Fibroblast of lung (primary cell): ENCODE measurements at places on chromosomes 12 and 14. TPM values are rescaled to one million over a fixed set of nuclear protein-coding genes. Genes with fewer than 3 reads are reported as not detected.
A peak's percentile ranks its signal among the peaks of the same experiment; 100 is the strongest.

GRCh38 chr12:4353785-4354208 lies 25.7 kb downstream of the FGF23 start:
- no peak overlapping the region for H3K27ac ChIP-seq

GRCh38 chr14:20769421-20769820 lies 1.2 kb downstream of the EDDM3B start:
- H3K27ac ChIP-seq, result no peak overlapping the region
- H3K36me3 ChIP-seq, result no peaks in the 10 kb centered on the region
- no peaks in the 10 kb centered on the region for H3K4me1 ChIP-seq

GRCh38 chr14:62743560-62743959 lies 301.7 kb downstream of the KCNH5 start:
- H3K27ac ChIP-seq, result no peak overlapping the region
- DNase-seq, result no peak
- no peaks in the 10 kb centered on the region for H3K27me3 ChIP-seq
- H3K36me3 ChIP-seq, result no peaks in the 10 kb centered on the region
- no peaks in the 10 kb centered on the region for H3K4me1 ChIP-seq
- no peak overlapping the region for H3K4me3 ChIP-seq

DNA sequence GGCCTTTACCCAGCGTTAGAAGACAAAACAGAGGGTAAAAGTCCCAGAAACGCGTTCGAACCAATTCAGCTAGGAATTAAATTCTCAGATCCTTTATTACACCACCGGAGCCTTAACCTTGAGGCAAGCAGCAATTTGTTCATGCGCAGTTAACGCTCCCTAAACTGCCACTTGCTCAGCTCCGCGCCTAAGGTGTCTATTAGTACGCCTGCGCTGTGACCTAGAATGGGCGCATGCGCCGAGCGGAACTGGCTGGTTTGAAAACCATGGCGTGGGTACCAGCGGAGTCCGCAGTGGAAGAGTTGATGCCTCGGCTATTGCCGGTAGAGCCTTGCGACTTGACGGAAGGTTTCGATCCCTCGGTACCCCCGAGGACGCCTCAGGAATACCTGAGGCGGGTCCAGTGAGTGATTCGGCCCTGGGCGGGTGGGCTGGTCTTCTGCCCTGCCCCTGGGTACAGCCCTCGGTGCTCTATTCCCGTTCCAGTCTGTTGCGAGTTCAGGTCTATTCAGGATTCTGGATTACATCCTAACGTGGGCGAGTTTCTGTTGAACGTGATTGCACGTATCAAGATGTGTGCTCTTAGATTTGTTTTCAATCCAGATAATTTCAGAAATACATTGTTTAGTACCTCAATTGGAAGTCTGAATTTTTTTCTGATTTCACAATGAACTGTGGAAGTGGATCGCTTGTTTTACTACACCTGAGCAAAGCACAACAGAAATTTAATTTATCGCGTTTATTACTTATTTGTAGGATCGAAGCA lies at the start of gene GEMIN2:
Gene GEMIN2 (plus strand): TSS at position 251 of the 766 bp plus-strand sequence. CDS start 16 bp downstream, at position 267.
- H3K27ac ChIP-seq, result peak within 1 kb of the TSS; percentile 55
- no peaks in the 10 kb centered on the region for H3K36me3 ChIP-seq
- H3K4me3 ChIP-seq, result peak within 1 kb of the TSS; percentile 84
- H3K27me3 ChIP-seq, result no peaks in the 10 kb centered on the region
- DNase-seq, result peak; percentile 94
- peaks cover 2% of the 10 kb centered on the region for H3K4me1 ChIP-seq

DNA sequence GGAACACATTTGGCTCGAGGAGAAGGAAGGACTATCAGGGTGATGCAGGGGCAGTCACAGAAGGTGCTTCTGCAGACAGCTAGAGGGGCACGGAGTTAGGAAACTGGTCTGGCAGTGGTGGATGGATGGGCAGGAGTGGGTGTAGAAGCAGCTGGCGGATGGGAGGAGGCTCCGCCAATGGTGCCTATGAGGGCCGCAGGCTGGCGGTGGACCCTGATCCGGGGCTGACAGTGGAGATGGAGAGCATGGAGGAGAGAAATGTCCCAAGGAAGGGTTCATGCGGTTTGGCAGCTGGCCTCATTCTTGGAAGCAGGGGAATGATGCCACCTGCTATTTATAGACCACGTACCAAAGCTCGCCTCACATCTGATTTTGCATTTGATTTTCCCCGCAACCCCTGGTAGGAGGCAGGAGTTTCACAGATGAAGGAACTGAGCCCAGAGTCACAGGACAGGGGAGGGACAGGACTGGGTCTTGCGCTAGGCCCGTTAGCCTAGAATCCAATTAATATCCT lies 237.1 kb downstream of the FOXN3 start:
- no peaks in the 10 kb centered on the region for H3K36me3 ChIP-seq
- H3K27ac ChIP-seq, result no peak overlapping the region

GRCh38 chr12:30837595-30837994 lies 82.8 kb upstream of the CAPRIN2 start:
- no peaks in the 10 kb centered on the region for H3K4me1 ChIP-seq
- no peak overlapping the region for H3K4me3 ChIP-seq
- H3K27me3 ChIP-seq, result peaks cover 2% of the 10 kb centered on the region
- DNase-seq, result no peak

DNA sequence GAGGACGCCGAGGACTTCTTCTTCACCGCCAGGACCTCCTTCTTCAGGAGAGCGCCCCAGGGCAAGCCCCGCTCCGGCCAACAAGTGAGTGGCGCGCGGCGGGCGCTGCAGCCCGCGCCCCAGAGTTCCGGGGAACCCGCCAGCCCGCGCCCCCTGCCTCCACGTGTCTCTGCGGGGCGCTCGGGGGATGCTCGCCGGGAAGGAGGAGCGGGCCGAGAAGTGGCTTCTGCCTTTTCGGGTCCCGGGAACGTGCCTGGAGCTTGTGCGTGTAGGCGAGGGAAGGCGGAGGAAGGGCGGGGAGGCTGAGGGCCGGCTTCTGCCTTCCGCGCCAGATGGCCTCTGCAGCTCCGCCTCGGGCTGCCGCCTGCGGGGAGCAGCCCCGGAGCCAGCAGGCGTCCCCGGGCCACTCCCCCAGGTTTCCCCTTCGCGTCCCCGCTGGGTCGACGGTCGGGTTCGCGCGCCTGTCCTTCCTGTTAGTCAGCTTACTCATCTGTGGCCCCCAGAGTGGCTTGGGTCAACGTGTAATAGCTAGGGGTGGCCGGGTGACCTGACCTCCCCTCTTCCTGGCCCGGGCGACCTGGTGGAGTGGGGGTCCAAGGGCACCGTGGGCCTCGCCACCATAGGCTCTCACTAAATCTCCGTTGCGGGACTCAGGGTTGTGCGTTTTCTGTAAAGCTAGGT lies 505 bp downstream of the RASSF3 start:
- peaks cover 1% of the 10 kb centered on the region for H3K4me1 ChIP-seq
- H3K27ac ChIP-seq, result peak overlapping the region; percentile 84
- peak overlapping the region; percentile 94 for H3K4me3 ChIP-seq

- no peak overlapping the region for H3K27ac ChIP-seq
- no peaks in the 10 kb centered on the region for H3K27me3 ChIP-seq
- H3K36me3 ChIP-seq, result no peaks in the 10 kb centered on the region
- no peaks in the 10 kb centered on the region for H3K4me1 ChIP-seq
Measured at GRCh38 chr14:20781803-20782202, 735 bp downstream of the RNASE6 start.

- no peaks in the 10 kb centered on the region for H3K4me1 ChIP-seq
- no peak overlapping the region for H3K4me3 ChIP-seq
Measured at GRCh38 chr12:77549383-77550128, 281.1 kb upstream of the NAV3 start.

GRCh38 chr12:59699421-59700152 lies 103.8 kb downstream of the SLC16A7 start:
- no peaks in the 10 kb centered on the region for H3K27me3 ChIP-seq
- no peak overlapping the region for H3K4me3 ChIP-seq
- peaks cover 6% of the 10 kb centered on the region for H3K4me1 ChIP-seq
- peak; percentile 94 for DNase-seq
- no peaks in the 10 kb centered on the region for H3K36me3 ChIP-seq

DNA sequence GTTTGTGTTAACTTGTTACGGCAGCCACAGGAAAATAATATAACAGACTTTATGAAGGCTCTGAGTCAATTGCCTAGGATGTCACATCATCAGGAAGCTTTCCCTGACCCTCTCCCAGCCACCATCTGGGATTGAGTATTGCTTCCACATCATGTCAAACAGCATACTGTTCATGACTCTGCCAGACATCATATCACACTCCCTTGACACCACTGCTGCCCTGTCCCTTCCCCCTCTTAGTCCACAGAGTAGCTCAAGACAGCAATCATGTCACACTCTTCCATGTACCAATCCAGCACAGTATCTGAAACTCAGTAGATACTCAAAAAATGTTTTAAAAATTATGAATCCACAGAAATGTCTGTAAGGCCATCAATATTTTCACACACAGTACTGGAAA lies 168.0 kb downstream of the PIK3C2G start:
- H3K4me1 ChIP-seq, result no peaks in the 10 kb centered on the region
- no peak for DNase-seq
- H3K27ac ChIP-seq, result no peak overlapping the region
- H3K27me3 ChIP-seq, result no peaks in the 10 kb centered on the region
- H3K36me3 ChIP-seq, result no peaks in the 10 kb centered on the region

GRCh38 chr12:96988919-96989318 lies 81.9 kb downstream of the NEDD1 start:
- no peak overlapping the region for H3K4me3 ChIP-seq
- DNase-seq, result no peak
- H3K27ac ChIP-seq, result no peak overlapping the region
- H3K4me1 ChIP-seq, result no peaks in the 10 kb centered on the region

- DNase-seq, result peak; percentile 73
Measured at GRCh38 chr12:40054555-40055227, 51.2 kb downstream of the SLC2A13 start.

GRCh38 chr14:69323999-69324282 lies 64.0 kb downstream of the GALNT16 start:
- no peak for DNase-seq
- no peaks in the 10 kb centered on the region for H3K4me1 ChIP-seq
- no peaks in the 10 kb centered on the region for H3K36me3 ChIP-seq
- H3K27me3 ChIP-seq, result no peaks in the 10 kb centered on the region

GRCh38 chr12:33813536-33813935 lies 208.8 kb upstream of the ALG10 start:
- H3K36me3 ChIP-seq, result no peaks in the 10 kb centered on the region
- H3K27ac ChIP-seq, result no peak overlapping the region
- DNase-seq, result no peak

DNA sequence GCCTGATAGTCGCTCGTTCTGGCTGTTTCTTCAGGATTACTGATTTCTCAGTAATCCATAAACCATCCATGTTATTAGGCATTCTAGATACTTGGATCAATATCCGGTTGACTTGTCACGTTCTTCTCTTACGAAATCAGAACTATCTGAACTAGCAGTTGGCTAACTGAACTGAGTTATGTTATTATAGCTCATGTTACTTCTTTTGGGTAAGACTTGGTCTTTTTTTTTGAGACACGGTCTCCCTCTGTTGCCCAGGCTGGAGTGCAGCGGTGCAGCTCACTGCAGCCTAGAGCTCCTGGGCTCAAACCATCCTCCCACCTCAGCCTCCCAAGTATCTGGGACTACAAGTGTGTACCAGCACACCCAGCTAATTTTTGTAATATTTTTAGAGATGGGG lies 178.6 kb downstream of the PRKCH start:
- H3K27me3 ChIP-seq, result no peaks in the 10 kb centered on the region
- no peak overlapping the region for H3K27ac ChIP-seq
- no peaks in the 10 kb centered on the region for H3K4me1 ChIP-seq
- H3K4me3 ChIP-seq, result no peak overlapping the region

GRCh38 chr14:90616313-90616712 lies 199.9 kb downstream of the TTC7B start:
- H3K4me1 ChIP-seq, result no peaks in the 10 kb centered on the region
- no peak overlapping the region for H3K27ac ChIP-seq
- H3K36me3 ChIP-seq, result peaks cover 3% of the 10 kb centered on the region
- no peaks in the 10 kb centered on the region for H3K27me3 ChIP-seq

DNA sequence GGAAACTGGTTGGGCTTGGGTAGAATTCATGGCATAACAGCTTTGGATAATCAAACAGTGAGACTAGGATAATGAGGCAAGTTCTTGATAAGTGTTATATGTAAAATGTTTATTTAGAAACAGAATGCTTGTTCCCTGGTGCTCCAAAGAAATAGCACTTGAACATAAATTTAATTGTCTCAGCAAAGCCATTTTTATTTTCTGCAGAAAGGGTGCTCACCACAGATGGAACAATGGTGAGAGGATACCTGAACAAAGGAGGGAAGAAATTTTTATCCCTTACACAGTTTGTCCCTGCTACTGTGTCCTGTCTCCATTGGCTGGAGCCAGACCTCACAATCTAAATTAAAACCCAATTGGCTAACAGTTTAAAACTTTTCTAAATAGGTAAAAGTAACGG lies 9.3 kb upstream of the RXYLT1 start:
- H3K27me3 ChIP-seq, result no peaks in the 10 kb centered on the region
- no peaks in the 10 kb centered on the region for H3K36me3 ChIP-seq
- no peak overlapping the region for H3K27ac ChIP-seq
- no peak overlapping the region for H3K4me3 ChIP-seq
- H3K4me1 ChIP-seq, result no peaks in the 10 kb centered on the region

DNA sequence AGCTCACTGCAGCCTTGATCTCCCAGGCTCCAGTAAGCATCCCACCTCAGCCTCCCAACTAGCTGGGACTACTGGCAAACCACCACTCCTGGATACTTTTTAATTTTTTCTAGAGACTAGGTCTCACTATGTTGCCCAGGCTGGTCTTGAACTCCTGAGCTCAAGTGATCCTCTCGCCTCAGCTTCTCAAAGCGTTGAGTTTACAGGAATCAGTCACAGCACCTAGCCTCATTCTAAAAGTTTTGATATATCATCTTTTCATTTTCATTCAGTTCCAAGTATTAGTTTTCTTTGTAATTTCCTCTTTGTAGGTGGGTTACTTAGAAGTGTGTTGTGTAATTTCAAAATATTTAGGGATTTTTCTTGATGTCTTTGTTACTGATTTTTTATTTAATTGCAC lies 9.6 kb downstream of the CBX5 start:
- H3K4me3 ChIP-seq, result no peak overlapping the region
- no peaks in the 10 kb centered on the region for H3K27me3 ChIP-seq
- no peak for DNase-seq
- H3K4me1 ChIP-seq, result no peaks in the 10 kb centered on the region
- H3K27ac ChIP-seq, result no peak overlapping the region

DNA sequence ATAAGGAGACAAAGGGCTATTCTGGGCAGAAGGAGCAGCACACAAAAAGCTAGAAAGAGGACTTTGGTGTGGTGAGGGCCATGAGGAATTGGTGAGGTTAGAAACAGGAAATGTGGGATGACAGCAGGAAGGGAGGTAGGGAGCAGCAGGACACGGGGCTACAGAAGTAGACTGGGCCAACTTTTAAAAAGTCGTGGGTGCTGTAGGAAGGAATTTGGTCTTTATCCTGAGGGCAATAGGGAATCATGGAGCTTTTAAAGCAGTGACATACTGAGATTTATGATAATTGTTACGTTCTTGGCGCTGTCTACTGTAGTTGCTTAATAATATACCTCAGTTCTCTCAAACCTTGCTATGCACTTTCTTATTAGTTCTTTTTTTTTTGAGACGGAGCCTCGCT lies 8.2 kb upstream of the CHURC1 start:
- peaks cover 7% of the 10 kb centered on the region for H3K27me3 ChIP-seq
- DNase-seq, result no peak
- no peak overlapping the region for H3K27ac ChIP-seq

GRCh38 chr12:3041558-3042164 lies 35.5 kb upstream of the TSPAN9 start:
- peak; percentile 59 for DNase-seq
- H3K4me1 ChIP-seq, result no peaks in the 10 kb centered on the region
- no peaks in the 10 kb centered on the region for H3K27me3 ChIP-seq
- no peak overlapping the region for H3K4me3 ChIP-seq
- peaks cover 5% of the 10 kb centered on the region for H3K36me3 ChIP-seq

GPR135 gene
- total RNA-seq, result 1.8 and 3.0 TPM in 2 replicates

KRT73 gene
- not detected in 2 replicates for total RNA-seq

PTCSC3 gene
- total RNA-seq, result not detected in 2 replicates

SOS2 gene
- total RNA-seq, result 19.5 and 23.8 TPM in 2 replicates

PRH2 gene
- total RNA-seq, result not detected in 2 replicates

SALL2 gene
- total RNA-seq, result 3.1 and 3.5 TPM in 2 replicates

TMTC1 gene
- total RNA-seq, result 92.5 and 222 TPM in 2 replicates

LRP6 gene
- 39.3 and 39.5 TPM in 2 replicates for total RNA-seq
